ENCODE measurements at places on chromosomes 6 and 20.
A peak's percentile ranks its signal among the peaks of the same experiment; 100 is the strongest.

DNA sequence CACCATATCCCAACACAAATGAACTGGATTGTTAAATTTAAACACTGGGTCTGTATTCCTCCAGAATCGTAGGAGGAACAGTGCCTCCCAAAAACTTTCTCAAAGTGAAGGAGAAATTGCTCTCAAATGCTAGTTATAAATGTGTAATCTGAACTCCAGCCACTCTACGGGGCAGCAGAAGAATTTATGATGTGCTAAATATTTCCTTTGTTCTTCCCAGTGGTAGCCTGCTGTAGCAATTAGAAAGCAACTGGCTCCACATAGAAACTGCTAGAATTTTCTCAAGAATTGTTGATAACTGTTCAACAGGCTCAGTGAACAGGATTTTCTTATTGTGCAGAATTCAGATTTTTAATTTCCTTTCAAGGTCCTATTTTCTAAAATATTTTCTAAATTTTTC lies 49.8 kb upstream of the EYA4 start:
- no peak for DNase-seq

- no peak for DNase-seq
Observed at GRCh38 chr20:58709013-58709702, 16.6 kb downstream of the NPEPL1 start.

DNA sequence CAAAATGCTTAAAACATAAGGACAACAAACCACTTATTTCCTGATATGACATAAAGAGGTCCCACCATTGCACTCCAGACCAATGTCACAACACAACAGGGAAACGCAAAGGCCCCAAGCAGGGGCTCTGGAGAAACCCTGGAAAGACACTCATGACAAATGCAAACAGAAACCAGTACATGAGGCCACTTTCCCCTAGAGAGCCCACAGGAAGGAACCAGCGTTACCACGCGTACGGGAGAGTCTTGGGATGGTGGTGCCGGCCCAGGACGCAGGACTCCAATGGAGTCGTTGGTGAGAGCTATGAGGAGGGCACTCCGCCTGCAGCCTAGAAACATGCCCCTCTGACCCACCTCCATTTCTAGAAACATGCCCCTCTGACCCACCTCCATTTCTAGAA lies 20.2 kb downstream of the GMEB2 start:
- DNase-seq, result no peak

DNA sequence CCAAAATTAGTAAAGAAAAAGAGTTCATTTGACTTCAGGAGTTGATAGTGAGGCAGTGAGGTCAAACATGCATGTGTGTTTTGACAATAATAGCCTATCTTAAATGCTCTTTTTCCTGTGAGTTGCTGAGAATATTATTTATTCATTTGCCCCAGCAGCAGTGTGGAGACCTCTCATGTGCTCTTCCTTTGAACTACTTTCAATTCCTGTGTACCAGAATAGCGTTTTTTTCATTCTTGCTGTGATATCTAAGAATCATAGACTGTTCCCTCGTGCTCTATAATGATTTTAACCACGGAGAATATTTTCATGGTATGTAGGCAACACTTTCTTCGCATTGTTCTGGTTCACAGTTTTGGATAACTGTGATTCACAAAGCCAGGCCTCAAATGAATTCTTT lies 5.2 kb downstream of the CDYL start:
- DNase-seq, result no peak

GRCh38 chr6:70133246-70133645 lies 169.6 kb downstream of the COL9A1 start:
- DNase-seq, result no peak

GRCh38 chr6:71406865-71407860 lies 118.6 kb downstream of the OGFRL1 start:
- DNase-seq, result no peak

- no peak for DNase-seq
Observed at GRCh38 chr20:16917636-16918035, 169.5 kb downstream of the OTOR start.

DNA sequence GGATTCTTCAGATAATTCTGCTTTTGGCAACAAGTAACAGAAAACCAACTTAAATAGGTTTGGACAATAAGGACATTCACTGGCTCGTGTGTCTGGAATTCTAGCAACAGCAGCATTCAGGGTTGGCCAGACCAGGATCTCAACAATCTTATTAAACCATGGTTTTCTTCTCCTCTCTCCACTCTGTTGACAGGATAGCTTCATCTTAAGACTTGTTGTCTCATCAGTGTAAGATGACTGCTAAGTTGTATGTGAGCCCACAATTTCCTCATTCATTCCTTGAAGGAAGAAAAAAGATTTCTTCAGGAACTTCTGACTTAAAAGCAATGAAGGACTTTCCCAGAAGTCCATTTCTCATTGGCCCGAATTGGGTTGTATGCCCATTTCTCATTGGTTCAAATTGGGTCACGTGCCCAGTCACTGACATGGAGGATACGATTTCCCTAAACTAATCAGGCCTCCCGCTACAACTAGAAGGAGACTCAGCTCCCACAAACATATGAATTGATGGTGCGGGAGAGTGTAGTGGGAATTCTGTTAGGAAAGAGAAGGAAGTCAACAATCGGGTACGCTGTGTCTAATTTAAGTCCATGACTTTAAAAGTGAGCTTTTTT lies 83.7 kb downstream of the SLC22A3 start:
- no peak for DNase-seq

- DNase-seq, result no peak
Observed at GRCh38 chr6:8865451-8865850, 430.1 kb upstream of the SLC35B3 start.

- DNase-seq, result no peak
Observed at GRCh38 chr20:11271319-11271718, 597.5 kb upstream of the JAG1 start.

GRCh38 chr20:56343861-56344381 lies 14.9 kb upstream of the FAM210B start:
- DNase-seq, result peak; percentile 71

DNA sequence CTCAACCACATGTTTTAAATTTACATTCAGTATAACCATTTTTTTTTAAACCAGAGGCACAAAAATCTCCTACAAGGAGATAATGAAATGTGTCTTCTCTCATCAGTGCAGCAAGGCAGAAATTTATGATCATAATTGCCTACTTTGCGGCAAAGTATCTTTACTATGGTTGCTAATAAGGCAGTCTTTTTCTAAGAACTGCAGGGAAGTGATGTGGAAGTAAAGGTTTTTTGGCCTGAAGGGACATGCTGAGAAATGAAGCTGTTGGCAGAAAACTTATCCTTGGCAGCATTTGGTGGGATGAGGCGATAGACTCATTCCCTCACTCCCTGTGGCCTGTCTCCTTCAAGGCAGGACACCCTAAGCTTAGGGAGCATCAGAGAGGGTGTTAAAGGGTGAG lies 48.7 kb downstream of the SCGN start:
- DNase-seq, result no peak

DNA sequence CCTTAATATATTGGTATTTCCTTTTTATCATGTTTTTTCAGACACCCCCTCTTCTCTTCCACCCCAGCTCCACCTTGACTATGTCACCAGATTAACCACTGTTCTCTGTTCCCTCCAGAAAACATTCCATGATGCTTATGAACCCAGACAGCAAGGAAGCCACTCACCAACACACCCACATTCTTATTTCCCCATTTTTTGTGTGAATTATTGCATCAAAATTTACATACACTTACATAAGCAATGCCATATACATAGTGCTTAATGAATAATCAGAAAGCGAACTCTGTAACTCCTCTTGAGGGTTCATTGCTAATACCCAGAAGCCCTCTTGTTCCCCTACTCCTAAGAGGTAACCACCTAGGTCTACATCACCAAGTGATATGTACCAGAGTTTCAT lies 182.3 kb upstream of the CDYL start:
- no peak for DNase-seq

GRCh38 chr20:39359981-39360620 lies 398.0 kb downstream of the DHX35 start:
- no peak for DNase-seq

DNA sequence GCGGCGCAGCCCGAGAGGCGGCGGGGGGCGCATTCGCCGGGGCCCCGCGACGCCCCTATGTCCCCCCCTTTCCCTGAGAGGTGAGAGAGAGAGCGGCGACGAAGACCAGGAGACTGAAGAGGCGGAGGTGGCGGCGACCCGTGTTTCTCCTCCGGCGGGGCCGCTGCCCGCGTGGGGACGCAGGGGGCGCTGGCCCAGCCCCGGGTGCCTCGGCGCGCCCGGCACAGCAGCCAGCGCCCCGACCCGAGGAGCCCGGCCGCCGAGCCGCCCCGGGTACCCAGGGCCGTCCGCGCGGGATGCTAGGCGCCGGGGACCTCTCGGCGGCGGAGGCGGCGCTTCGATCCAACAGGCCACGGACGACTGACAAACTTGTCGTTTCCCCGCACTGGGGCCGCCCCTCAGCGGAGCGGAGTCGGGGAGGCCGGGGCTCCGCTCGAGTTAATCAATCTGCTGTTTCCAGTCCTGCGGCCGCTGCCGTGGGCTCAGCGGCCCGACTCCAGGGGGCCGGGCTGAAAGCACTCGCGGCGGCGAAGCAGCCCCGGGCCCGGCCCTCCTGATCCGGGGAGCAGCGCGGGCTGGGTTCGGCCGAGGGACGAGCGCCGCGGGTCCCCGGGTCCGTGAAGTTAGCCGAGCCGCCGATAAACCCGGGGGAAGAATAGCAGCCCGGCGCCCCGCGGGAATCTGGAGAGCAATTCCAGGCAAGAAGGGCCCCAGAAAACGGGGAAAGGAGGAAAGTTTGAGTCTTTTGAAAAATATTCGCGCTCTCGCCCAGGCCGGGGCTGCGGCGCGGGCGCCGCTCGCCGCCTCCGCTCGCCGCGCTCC lies 631 bp downstream of the MDGA1 start:
- DNase-seq, result peak; percentile 54

GRCh38 chr6:160812097-160812496 lies 110.1 kb downstream of the PLG start:
- DNase-seq, result no peak

GRCh38 chr20:11008444-11009033 lies 334.7 kb upstream of the JAG1 start:
- no peak for DNase-seq

DNA sequence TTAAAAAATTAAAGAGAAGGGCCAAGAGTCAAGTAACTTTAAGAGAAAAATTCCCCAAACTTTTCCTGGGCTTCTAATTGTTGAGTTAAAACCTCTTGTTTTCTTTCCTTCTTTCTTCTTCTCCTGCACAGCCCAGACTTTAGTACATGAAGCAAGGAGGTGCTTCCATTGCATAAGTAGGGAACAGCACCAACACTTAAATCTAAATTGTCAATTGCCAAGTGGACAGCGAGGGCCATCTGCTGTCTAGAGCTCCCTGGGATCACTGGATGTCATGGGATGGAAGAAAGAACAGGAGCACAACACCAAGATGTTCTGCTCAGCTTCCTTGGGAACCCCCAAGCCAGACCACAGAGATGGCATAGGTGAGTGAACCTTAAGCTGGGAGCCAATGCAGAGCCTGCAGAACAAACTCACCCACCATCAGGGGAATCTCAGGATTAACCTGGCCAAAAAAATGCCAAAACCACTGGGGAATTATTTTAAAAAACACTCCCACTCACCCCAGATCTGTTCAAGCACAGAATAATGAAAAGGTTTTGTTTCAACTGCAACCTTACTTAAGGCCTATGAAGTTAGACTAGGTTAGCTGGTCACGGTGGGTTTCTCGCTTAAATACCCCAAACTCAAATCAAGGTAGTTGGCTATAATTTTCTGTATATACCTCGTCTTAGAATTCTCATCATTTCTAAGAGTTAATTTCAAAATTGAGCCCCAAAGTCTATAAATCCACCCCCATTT lies 67.8 kb downstream of the TNFRSF21 start:
- DNase-seq, result no peak

Data from activated CD8-positive, alpha-beta T cell treated with anti-CD3 and anti-CD28 coated beads for 36 hours (primary cell).